ENCODE measurements at places on chromosomes 6 and 20.

- DNase-seq, result no peak
Measured at GRCh38 chr20:45238139-45238538, 16.2 kb downstream of the SLPI start.

GRCh38 chr6:88823998-88824397 lies 139.4 kb downstream of the RNGTT start:
- no peak for DNase-seq

- DNase-seq, result no peak
Measured at GRCh38 chr6:28543651-28544610, 18.2 kb downstream of the GPX5 start.

GRCh38 chr20:15491575-15491974 lies 1081.7 kb downstream of the KIF16B start:
- no peak for DNase-seq

DNA sequence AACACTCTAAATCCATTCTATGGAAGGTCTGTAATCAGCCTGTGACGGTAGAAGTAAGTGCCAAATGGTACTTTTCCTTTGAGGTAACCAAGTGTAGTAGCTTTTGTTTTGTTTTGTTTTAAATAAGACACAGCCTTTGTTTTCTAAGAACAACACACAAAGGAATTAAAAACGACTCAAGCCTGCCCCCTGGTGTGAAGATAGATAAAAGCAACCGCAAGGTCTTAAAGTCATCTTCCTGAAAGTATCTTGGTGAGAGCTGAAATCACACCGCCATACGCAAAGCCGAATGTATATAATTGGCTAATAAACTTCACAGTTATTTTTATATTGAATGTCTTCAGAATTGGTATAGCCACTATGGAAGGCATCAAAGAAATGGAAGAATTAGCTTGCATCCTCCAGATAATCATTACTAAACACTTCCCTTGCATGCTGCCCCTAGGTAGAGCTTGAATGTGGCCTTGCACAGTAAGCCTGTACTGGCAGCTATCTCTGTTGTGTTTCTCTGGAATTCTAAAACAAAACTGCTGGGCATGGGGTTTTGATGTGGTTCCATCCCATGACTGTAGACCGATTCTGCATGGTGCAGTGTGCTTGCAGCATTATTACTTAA lies 95.6 kb downstream of the LAMP5 start:
- DNase-seq, result no peak

DNA sequence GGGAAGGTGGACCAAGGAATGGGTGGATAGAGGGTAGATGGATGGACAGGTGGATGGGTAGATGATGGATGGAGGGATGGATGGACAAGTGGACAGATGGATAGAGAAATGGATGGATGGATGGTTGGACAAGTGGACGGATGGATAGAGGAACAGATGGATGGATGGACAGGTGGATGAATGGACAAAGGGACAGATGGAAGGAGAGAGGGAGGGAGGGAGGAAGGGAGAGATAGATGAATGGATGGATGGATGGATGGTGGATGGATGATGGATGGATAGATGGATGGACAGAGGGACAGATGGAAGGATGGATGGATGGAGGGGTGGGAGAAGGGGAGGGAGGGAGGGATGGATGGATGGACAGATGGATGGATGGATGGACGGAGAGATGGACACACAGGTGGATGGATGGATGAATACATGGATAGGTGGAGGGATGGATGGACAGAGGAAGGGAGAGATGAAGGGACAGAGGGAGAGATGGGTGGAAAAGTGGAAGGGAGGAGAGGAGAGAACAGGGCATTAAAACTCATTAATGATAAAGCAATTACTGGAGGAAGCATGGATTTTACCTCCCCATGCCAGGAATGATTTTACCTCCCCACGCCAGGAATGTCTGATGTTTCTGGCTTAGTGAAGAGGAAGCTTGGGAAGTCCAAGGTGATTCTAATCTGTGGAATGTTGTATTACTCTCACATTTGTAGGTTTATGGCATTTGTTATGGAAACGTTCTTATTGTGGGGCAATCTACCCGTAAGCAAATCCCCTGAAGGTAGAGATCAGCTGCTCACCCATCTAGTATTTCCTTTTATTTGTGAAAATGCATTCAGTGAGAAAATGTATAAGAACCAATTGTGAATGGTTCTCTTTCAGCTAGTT lies 383.3 kb downstream of the TAF4 start:
- no peak for DNase-seq

GRCh38 chr6:144683216-144684070 lies 398.3 kb downstream of the UTRN start:
- DNase-seq, result no peak

DNA sequence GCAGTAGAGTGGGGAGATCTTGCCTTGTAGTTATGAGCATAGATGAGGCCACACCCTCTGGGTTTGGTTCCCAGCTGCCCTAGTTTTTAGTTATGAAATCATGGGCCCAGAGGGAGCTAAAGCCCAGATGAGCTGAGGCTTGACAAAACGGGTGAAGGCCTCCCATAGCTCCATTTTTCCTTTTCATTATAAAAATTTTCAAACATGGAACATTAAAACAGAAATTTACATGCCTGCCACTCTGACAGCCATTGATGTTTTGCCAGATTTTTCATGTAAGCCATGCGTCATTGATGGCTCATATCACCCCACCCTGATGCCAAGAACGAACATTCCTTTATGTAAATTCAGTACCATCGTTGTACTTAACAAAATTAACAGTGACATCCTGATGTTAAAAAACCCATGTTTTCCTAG lies 67.9 kb downstream of the IGF2R start:
- no peak for DNase-seq

DNA sequence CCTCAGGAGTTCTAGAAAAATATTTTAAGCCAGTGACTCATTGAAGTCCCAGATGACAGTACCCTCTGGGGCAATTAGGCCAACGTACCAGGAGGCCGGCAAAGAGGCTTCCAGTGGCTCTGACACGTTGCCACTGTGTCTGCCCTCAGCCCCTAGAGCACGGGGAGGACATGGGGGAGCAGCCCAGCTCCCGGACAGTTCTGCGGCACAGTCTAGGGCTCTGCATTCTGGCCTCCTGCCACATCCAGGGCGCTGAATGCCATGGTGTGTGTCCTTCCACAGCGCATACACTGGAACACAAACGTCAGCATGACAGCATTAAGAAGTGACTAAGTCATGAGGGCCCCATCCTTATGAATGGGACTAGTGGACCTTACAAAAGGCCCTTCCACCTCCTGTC lies 156.2 kb downstream of the RNASET2 start:
- DNase-seq, result no peak

DNA sequence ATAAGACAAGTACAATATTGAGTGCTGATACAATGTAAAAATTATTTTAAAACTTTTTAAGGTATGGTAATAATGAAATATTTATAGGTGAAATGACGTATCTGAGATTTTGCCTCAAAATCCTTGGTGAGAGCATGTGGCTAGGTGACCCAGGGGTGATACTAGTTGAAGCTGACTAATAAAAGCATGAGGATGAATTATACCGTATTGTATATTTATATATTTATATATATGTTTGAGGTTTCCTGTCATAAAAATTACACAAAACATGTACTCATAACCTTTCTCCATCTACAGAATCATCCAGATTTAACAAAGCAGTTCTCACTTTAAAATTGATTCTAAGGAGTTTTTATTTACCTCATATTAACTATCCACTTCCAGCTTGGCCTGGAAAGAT lies 358.1 kb downstream of the CDKAL1 start:
- no peak for DNase-seq

All from stimulated activated CD4-positive, alpha-beta T cell treated with anti-CD3 and anti-CD28 coated beads, TNF-alpha, amount 100 ng/mL, for 24 hours (primary cell).